Memory B cell (primary cell): ENCODE measurements at places on chromosomes 6 and 20.

DNA sequence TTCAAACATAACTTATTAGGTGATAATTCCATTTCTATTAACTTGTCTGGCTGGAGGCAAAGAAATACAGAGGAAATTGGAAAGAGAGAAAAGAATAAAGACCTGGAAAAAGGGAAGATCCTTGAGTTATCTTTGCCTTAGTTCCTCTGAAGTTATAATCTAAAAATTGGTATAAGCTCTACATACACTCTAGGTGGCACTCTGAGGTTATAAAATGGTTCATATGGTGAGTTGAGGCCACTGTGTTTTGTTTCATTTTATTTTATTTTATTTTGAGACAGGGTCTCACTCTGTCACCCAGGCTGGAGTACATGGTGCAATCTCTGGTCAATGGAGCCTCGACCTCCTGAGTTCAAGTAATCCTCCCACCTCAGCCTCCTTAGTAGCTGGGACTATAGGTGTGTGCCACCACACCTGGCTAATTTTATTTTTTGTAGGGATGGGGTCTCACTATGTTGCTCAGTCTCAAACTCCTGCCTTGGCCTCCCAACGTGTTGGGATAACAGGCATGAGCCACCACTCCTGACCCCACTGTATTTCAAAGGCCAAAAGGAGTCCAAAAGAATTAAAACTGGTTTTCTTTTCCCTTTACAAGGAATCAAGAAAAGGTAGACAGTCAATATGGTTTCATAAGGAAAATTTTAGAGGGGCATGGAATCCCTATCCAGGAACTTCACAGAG is 19.4 kb downstream of the GPX6 start:
- no peak for DNase-seq

DNA sequence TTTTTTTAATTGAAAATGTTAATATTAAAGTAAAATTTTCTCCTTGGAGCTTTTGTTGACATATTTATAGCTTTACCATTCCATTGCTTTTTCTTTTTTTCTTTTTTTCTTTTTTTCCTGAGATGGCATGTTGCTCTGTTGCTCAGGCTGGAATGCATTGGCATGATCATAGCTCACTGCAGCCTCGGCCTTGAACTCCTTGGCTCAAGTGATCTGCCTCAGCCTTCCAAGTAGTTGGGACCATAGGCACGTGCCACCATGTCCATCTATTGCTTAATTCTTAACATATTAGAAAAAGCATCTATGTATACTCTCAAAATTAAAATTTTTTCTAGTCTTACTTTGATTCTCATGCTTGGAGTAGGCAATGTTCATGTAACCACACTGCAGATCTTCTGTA is 43.0 kb downstream of the RALGAPB start:
- DNase-seq: no peak

GRCh38 chr6:170162775-170163404 is 128.0 kb downstream of the DLL1 start:
- no peak for DNase-seq

DNA sequence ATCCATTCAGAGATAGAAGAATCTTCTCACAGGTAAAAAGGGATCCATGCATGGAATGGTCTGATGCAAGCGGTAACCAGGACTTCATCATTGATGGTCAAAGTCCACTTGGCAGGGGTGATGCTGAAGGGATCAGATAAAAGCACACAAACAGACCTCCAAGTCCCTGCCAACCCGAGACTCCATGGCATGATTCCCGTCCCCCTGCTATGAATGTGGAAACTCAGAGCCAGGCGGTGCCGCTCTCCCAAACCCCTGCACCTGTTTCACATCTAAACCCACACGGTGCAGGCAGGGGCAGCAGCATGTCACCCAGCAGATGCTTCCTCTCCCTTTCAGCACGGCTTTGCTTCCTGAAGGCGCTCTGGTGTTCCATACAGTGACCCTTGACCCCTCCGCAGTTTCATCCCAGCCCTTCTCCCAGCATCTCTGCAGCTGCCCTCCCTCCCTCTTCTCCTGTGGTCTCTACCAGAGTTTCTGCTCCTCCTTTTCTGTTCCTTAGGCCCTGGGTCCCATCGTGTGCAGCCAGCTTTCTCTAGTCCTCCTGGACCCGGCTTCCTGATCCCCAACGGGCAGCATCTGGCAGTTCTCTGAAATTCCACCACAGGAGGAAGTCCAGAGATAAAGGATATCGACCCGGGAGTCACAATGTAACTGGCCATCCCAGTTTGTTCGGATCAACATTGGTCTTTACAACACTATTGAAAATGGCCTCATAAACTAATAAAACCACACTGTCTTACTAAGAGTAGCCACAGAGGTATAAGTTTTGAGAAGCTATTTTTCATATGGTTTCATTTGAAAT is 235.0 kb downstream of the TTLL2 start:
- no peak for DNase-seq

DNA sequence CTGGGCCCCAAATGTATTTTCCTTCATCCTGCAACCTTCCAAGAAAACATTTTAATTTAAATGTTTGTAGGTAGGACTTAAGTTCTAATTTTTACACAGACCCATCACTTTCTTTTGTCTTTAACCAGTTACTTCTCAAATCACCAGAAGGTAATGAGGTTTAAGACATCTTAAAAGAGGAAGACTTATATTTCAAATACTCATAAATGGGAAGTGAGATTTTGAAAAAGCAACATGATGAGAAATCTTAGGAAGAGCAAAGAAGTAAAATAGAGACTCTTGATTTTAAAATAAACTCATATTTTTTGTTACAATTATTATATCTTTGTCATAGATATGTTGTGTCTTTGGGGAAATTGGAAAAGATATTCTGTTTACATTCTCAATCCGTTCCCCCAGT is 82.3 kb downstream of the SYNE1 start:
- no peak for DNase-seq

DNA sequence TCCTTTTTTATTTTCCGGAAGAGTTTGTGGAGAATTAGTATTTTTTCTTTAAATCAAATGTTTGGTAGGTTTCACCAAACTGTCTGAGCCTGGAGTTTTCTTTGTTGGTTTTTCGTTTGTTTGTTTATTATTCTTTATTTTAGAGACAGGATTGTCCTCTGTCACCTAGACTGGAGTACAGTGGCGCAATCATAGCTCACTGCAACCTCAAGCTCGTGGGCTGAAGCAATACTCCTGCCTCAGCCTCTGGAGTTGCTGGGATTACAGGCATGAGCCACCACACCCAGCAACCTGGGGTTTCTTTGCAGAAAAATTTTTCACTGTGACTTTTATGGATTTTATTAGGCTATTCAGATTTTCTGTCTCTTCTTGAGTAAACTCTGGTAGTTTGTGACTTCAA is 120.2 kb upstream of the LOC128125822 start:
- DNase-seq: no peak

DNA sequence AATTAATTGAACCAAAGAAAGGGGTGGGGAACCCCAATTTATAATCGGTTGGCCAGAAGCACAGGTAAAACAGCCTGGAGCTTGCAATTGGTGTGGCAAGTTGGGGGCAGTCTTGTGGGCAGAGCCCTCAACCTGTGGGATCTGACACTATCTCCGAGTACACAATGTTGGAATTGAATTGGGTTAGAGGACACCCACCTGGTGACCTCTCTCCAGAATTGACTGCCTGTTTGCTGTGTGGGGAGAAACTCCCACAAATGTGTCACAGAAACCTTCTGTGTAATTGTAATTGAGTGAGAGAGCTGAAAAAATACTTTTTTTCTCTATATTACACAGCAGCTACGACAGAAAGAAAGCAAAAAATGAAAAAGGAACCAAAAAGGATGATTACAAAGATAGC is 53.0 kb upstream of the FAM83C start:
- no peak for DNase-seq
